ENCODE measurements at places on chromosomes 5 and 9.

GRCh38 chr9:104468261-104468660 lies 35.8 kb upstream of the OR13F1 start:
- no peak for DNase-seq

DNA sequence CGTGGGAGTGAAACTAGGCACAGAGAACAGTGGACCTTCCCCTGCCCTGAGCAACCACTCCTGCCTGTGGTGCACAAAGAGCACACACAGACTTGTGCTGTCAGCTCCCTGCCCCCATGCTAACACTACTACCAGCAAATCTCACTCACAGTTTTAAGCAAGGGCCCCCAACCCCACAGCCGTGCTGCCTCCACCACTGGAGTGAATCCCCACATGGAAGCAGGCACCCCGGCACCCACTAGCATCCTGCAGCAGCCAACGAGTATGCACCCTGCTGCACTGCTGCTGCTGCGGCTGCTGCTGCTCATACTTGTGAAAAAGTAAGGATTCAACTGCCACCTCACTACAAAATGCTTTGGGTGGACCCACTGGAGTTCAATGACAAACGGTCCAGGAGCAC lies 435.5 kb downstream of the SLCO4C1 start:
- no peak for DNase-seq

- no peak for DNase-seq
These were observed 38.2 kb downstream of the FOCAD start for GRCh38 chr9:20722221-20722620.

DNA sequence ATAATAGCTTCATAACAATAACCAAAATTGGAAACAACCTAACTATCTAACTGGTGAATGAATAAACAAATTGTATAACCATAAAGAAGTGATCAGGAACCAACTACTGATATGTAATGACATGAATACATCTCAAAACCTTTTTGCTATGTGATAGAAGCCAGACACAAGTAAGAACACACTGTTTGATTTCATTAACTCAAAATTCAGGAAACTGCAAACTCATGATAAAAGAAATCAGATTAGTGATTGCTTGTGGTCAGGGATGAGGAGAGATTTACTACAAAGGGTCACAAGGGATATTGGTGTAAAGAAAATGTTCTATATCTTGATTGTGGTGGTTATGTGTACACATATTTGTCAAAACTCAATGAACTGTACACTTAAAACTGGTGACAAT lies 22.6 kb upstream of the BRINP1 start:
- DNase-seq = no peak
